HT-29 (cell line): ENCODE measurements at places on chromosomes 4 and X.

GRCh38 chrX:34901761-34902160 lies 40.8 kb upstream of the FAM47B start:
- no peak for DNase-seq

DNA sequence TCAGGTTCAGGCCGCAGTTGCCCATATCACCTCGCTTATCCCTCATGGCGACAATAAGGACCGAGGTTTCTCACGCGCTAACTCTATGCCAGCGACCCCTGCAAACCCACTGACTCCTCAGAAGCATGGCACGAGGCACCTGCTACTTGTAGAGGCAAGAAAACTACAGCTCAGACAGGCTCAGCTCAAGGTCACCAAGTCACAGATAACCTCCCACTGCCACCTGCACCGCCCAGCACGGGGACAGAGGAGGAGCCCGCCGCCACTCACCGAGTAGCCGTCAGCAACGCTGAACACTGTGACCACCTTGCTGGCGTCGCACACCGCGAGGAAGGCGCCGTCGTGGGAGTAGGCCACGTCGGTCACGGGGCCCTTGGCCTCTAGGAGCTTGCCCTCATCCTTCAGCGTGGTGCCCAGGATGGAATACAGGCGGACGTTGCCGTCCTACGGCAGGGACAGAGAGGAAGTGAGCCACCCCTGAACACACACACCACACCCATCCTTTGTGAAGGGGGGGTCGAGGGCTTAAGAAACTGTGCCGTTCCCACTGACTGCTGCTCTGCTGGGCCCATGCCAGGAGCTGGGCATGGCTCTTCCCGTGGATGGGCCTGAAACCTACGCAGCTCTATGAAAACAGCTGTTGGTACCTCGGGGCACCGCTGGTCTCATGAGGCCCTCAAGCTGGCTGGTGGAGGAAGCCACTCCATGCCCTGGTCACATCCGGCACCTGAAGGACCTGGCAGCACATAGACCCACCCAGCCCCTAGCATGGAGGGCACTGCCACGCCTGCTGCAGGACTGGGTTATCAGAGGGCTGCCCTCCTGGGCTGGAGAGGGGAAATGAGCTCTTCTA lies 38.9 kb downstream of the WDR1 start:
- no peak for DNase-seq

GRCh38 chr4:183321079-183321478 lies 1.0 kb upstream of the CLDN22 start:
- no peak for DNase-seq

GRCh38 chr4:168265327-168265726 lies 53.2 kb downstream of the DDX60 start:
- DNase-seq: no peak

- DNase-seq: no peak
These were observed 45.8 kb upstream of the MSANTD1 start for GRCh38 chr4:3202836-3203820.

- no peak for DNase-seq
These were observed 207.5 kb downstream of the REPS2 start for GRCh38 chrX:17154001-17154400.

- no peak for DNase-seq
These were observed 208.4 kb downstream of the RBM46 start for GRCh38 chr4:154989511-154989910.

DNA sequence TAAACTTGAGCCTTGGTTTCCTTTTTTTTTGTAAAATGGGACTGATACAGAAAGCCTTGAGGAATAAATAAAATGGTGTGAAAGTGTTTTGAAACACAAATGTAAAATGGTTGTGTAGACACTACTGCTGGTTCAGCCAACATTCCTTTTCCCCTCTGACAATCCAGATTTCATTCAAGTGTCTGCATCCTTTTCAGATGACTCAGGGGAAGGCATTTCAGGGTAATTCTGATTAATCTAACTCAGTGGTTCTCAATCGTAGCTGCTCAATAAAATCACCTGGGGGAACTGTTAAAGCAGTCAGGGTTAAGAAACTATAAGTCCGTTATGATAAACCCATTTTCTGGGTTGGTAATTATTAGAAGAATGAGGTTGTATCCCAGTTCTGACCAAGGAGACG lies 4.6 kb downstream of the ARHGAP10 start:
- DNase-seq: no peak

GRCh38 chr4:98838977-98839618 lies 89.8 kb downstream of the EIF4E start:
- DNase-seq: peak; percentile 60

DNA sequence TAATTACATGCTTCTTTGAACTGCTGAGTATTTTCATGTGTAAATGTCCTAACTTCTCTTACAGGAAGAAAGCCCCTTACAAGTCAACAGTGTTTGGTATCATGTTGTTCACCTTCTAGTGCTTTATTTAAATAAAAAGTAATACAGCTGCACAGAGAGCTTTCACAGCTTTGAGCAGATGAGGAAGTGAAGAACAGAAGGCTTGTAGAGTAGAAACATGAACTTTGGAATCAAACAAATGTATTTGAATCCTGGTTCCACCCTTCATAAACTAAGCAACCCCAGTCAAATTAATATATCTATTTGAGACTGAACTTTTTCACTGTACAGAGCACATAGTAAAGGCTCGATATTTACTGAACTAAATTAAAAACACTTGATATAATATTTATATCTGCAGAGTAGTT lies 120.5 kb downstream of the CAMK2D start:
- peak; percentile 74 for DNase-seq

DNA sequence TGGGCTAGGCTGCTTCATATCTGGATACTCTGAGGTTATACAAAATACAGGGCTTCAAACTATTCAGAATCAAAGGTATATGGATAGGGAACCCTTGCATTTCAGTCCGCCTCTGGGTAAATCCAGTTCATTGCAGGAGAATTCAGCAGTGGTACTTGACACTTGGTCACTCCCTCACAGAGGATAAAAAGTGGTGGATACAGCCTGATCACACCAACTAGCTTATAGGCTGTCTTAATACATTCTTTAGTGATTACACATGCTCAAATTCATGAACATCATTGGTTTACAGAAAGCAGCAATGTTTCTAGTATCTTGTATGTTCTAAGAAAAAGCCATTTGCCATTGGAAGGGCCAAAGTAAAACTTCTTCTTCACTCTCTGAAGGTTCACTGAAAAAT lies 104.8 kb upstream of the PDE5A start:
- DNase-seq: no peak

GRCh38 chr4:176393306-176394013 lies 73.7 kb downstream of the SPCS3 start:
- DNase-seq: no peak

DNA sequence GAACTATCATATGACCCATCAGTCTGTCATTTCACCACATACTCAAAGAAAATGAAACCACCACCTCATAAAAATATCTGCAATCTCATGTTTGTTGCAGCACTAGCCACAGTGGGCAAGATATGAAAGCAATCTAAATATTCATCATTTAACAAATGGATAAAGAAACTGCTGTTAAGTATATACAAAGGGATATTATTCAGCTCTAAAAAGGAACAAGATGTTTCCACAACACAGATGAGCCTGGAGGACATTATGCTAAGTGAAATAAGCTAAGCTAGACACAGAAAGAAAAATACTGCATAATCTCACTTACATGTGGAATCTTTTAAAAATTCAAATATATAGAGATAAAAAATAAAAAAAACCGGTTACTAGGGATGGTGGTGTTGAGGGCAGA lies 108.2 kb upstream of the BRWD3 start:
- DNase-seq: no peak

DNA sequence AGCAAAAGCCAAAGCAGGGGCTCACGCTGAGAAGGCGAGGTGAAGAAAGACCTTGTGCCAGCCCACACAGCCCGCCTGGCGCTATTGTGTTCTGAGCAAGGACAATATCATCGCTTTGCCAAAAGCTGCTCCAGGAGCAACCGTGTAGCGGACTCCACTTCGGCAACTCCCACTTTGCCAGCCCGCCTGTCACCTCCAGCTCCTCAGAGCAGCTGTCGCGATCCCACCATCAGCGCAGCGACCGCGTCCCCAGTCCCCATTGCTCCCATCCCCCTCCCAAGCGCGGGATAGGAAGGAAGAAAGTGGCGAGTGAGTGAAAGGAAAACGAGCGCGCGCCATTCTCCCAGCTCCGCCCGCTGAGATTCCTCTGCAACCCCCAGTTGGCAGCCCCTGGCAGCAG lies 759 bp downstream of the ZC4H2 start:
- no peak for DNase-seq

DNA sequence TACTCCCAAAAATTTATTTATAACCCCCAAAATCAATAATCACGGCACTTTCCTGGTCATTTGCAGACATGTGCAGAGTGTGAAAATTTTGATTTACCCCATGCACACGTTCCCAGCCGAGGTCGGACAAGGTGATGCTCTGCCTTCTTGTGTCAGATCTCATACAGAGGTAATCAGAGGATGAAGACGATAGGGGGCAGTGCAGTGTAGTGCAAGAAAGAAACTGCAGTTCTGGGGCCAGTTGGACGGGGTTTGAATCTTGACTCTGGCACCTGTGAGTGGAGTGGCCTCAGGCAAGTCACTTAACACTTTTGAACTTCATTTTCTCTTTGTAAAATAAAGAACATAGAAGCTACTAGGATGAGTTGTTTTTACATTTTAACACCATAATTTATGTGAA lies 88.4 kb downstream of the FRMPD3 start:
- DNase-seq: peak; percentile 44

DNA sequence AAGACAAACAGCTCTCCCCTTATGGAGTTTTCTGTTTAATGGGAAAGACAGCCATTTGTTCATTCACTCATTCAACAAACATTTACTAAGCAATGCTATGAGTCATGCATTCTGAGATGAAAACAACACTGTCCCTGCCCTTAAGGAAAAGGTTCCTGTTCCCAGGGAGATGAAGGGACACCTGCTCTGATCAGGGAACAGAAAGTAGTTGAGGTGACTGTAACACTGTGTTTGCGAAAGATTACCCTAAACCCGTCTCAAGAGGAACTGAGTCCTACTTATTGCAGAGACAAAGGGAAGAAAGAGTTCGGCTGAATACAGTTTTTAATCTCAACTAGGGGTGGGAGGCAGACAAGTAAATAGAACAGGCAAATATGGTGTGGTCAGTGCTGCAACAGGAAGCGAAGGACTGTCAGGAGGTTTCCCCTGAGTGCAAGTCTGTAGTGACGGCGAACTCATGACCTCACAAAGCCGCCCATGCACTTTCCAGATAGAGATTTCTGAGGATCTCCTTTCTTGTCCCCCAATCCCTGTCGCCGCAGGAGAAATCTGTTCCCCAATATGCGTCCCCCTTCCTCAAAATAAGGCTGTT lies 712 bp downstream of the STX18 start:
- peak; percentile 74 for DNase-seq

- DNase-seq: no peak
These were observed 930 bp downstream of the NWD2 start for GRCh38 chr4:37245391-37245954.

- DNase-seq: no peak
These were observed 144.6 kb upstream of the KIT start for GRCh38 chr4:54513204-54513603.

- DNase-seq: no peak
These were observed 170.7 kb downstream of the FANCB start for GRCh38 chrX:14702145-14702544.

DNA sequence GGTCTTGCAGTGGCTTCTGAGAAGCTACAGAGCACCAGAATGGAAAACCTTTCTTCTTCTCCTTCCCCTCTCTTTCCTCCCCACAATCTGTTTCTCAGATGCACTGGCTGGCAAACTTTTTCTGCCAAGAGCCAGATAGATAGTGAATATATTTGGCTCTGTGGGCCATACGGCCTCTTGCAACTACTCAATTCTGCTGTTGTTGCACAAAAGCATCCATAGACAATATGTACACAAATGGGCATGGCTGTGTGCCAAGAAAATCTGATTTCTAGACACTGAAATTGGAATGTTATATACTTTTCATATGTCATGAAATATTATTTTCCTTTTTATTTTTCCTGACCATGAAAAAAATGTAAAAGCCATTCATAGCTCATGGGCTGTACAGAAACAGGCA lies 3.1 kb downstream of the PHEX start:
- DNase-seq: no peak

- no peak for DNase-seq
These were observed 3.0 kb downstream of the ATP8A1 start for GRCh38 chr4:42653626-42654560.

- peak; percentile 50 for DNase-seq
These were observed 45.3 kb downstream of the ANK2 start for GRCh38 chr4:113094802-113095201.

DNA sequence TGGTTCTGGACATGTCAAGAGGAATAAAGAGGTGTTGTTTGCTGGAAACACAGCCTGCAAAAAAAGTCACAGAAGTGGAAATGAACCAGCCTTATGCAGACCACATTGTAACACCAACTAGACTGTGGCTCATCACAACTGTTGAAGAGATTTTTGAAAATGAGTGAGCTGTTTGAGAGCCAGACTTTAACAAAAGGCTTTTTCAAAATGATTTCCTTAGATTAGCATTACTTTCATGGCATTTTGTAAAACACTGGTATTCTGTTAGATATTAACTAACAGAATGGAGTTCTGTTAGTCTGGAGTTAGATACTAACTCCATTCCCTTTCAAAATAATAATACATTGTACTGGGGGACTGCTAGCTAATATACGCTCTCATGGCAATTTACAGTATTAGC lies 60.6 kb upstream of the GABRA2 start:
- no peak for DNase-seq

DNA sequence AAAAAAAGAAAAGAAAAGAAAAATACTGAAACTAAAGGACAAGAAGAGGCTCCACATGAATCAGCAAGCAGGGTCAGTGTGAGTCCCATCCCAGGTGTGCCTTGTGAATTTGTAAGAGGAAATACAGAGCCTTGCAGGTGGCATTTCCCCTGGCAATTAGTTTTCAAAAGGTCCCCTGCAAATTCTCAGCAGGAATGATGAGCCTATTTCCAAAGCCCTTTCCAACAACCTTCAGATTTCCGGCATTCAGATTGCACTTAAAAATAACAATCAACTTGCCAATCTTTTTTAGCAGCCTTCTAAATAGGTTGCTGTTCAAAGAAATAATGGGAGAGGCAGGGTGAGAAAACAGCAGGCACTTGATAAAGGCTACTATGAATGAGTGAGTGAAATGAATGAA lies 66.4 kb upstream of the OR13H1 start:
- DNase-seq: no peak

DNA sequence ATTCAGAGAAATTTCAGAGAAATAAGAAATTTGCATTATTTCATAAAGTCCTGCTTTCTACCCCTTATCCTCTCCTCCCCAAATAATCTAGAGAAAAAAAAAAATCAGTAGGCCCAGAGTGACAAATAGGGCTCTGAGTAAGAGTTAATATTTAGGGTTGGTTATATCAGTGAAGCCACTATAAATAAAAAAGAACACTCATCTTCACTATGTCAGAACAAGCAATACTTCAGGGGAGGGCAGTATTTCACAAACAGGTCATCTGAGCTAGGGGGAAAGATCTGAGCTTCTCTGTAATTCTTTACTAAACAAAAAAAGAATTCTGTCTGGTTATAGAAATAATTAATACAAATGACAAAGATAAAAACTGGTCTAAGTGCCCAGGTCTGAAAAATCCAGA lies 39.4 kb downstream of the PDE5A start:
- no peak for DNase-seq

- DNase-seq: no peak
These were observed 453.1 kb upstream of the KLHL4 start for GRCh38 chrX:87064502-87064901.
